ENCODE measurements at places on chromosomes 16 and 17.

GRCh38 chr17:8656693-8657092, 26.2 kb upstream of the MYH10 start:
- DNase-seq = no peak

DNA sequence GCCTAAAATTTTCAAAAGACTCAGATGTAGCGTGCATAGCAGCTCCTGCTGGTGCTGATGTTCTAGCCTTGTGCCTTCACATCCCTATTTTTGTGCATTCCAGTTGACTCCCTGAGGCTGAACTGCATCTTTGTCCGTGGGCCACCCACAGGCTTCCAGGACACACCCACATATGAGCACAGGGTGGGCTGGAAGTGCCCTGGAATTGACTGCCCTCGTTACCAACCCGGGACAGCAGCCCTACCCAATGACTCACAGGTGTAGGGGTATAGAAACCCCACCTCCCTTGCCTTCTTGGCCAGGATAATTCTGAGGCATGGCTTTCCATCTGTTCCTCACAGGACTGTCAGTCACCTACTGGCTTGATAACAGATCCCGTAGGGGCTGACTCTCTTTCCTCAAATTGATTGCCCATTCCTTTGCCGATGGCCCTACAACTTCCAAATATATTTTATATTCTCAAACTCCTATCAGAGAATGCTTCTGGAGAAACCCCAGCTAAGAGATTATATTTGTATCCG, 65.9 kb upstream of the CDH13 start:
- DNase-seq = no peak

- no peak for DNase-seq
Observed at GRCh38 chr16:46982335-46982734, 8.9 kb upstream of the DNAJA2 start.

GRCh38 chr17:48628649-48629410, 2.7 kb upstream of the HOXB9 start:
- no peak for DNase-seq

- peak; percentile 21 for DNase-seq
Observed at GRCh38 chr17:17494870-17495535, 1.2 kb downstream of the RASD1 start.

GRCh38 chr16:1366712-1367299, 15.1 kb downstream of the GNPTG start:
- no peak for DNase-seq

DNA sequence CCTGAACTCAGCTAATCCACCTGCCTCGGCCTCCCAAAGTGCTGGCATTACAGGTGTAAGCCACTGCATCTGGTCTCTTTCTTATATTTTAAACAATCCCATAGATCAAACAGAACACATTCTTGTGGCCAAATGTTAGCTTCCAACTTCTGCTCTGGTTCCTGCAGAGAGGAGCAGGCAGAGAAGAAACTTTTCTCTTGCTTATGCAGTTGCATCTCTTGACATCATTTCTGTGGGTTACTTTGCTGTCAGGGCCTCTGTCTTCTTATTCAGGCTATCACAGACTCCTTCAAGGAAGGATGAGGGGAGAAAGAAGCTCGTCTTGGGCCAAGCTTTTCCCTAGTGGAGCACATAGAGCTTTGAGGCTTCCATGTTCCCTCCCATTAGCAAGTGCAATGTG, 7.8 kb downstream of the HSD17B2 start:
- no peak for DNase-seq

DNA sequence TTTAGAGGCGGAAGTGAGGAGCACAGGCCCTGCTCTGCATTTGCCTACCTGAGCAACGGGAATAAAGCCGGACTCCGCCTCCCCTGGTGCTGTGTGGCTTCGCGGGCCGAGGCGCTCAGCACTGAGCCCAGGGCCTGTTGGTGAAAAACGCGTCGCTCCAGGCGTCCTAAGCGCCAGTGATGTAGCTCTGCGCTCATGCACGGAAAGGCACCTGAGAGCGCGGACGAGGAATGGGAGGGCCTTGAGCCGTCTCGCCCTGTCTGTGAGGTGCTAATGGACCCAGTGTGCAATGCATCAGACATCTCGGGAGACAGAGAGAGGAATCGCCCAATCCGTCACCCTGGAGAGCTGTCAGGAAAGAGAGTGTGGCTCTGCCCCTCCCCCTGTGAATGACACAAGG, 17.2 kb upstream of the ATP2A3 start:
- no peak for DNase-seq

DNA sequence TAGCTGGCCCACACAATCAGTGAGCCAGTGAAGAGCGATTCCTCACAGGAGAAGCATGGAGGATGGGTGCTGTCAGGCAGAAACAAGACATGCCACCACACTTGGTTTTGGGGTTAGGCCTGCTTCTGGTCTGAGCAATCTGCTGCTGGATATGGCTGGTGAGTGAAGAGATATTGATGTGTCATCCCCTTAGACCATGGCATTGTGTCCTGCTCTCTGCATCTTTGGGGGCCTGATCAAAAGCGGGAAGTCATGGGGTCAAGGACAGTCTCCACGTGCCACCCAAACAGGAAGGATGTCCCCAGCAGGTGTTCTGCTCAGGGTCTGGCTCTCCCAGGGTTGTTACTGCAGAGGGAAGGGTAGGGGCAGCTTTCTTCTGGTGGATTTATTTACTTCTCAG, 140.7 kb downstream of the PRKCB start:
- DNase-seq = no peak

GRCh38 chr16:67790071-67790470, 16.3 kb downstream of the RANBP10 start:
- DNase-seq = no peak

DNA sequence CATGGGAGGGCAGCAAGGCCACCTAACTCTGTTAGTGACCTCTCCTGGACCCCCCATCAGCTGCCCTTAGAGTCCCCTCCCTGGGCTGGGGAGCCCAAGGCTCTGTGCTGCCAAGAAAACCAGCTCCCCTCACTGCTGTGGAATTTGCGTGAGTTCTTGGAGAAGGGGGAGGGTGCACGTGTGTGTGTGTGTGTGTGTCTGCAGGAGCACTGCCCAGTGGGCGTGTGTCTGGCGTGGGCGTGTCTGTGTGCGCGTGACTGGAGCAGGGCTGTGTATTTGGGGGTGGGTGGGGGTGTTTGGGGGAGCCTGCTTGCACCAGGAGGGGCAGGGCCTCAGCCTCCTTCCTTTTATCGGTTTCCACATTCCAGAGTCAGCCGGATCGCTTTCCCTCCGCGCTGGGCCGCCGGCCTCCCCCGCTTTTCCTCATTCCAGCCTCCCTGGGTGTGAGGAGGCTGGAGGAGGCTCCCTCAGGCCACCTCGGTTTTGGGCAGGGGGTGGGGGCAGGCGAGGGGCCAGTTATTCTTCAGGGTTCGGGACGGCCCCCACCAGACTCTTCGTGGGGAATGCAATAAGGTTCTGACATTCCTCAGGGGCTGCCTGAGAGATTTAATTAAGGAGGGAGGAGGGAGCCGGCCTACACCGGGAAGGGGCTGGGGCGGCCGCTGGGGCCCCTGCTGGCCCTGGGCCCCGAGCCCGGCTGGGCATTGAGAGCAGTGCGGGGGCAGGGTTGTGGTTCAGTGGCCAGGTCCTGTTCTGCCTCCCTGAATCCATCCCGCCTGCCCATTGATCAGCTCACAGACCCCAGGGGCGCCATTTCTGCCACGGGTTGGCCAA, 2.5 kb downstream of the VASN start:
- DNase-seq = no peak

DNA sequence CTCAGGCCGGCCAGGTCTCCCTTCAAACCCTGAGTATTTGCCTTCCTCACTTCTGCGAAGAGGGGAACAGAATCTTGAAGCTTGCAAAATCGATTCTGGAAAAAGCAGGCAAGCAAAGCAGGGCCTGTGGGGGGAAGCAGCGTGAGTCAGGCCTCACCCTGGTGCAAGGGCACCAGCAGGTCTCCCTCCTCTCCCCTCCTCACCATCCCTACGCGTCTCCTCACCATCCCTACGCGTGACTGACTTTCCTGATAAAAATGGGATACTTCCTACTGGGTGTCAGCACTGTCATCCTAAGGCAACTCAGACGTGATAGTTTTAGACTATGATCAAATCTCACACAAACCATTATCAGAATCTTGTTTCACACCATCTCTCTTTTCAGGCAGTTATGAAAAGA, 12.1 kb downstream of the CMTM3 start:
- DNase-seq = no peak

DNA sequence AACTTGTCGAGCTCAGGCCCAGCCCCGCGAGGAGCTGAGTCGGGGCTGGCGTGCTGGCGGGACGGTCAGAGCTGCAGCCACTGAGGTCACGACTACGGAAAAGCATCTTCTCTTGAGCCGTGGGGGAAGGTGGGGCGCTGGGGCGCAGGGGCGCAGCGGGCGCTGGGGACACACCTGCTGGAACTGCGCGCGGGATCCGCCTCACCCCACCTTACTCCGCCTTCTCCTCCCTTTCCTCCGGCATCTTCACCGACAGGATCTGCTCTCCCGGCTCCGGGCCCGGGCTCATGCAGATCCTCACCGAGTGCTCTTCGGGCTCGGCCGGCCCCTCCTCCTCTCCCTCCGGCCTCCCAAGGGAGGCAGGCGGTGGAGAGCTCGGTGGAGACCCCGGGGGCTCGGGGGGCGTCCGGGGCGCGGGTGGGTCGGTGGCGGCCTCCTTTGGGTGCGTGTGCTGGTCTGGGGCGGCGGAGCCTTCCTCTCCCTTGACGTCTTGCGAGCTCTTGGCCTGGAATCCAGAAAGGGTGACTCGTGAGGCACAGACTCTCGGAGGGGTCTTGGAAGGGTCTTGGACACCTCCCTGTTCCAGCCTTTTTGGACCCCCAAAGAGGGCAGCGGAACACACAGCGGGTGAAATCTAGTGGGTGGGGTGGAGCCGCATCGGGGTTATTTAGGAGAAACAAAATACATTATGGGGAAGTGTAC, 81.8 kb upstream of the KIFC3 start:
- DNase-seq = no peak

GRCh38 chr16:81996664-81997509, 14.4 kb downstream of the SDR42E1 start:
- no peak for DNase-seq

GRCh38 chr16:83215406-83216001, 588.7 kb downstream of the CDH13 start:
- DNase-seq = peak; percentile 15

- DNase-seq = no peak
Observed at GRCh38 chr16:53484542-53484941, 18.5 kb downstream of the AKTIP start.

DNA sequence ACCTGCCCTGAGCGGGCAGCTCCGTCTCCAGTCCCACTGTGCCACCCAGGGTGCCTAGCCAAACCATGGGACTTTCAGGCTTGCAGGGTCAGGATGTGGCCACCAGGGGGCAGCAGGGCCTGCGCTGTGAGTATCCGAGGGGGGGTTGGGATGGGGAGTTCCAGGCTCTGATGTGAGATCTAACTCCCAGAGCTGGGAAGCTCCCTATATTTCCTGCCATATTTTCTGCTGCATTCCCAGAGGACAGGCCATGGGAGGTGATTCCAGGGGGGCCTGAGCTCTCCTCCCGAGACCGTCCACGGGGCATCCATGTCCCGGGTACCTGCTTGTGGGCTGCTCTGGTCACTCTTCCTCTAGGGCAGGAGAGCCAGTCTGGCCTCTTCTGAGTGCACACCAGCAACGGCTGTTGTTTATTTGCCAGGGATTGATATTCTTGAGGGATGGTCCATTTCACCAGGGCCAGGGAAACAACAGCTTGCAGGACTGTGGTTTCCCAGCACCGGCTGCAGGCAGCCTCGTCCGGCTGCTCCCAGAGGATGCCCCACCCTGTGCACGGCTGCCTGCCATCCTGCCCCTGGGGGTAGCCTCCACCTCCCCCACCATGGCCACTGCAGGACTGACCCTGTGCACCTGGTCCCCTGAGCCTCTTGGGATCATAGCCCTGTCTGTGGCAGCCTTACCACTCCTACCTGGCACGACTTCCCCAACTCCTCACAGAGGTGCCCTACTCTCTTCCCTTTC, 1.2 kb downstream of the GPR142 start:
- DNase-seq = peak; percentile 81

DNA sequence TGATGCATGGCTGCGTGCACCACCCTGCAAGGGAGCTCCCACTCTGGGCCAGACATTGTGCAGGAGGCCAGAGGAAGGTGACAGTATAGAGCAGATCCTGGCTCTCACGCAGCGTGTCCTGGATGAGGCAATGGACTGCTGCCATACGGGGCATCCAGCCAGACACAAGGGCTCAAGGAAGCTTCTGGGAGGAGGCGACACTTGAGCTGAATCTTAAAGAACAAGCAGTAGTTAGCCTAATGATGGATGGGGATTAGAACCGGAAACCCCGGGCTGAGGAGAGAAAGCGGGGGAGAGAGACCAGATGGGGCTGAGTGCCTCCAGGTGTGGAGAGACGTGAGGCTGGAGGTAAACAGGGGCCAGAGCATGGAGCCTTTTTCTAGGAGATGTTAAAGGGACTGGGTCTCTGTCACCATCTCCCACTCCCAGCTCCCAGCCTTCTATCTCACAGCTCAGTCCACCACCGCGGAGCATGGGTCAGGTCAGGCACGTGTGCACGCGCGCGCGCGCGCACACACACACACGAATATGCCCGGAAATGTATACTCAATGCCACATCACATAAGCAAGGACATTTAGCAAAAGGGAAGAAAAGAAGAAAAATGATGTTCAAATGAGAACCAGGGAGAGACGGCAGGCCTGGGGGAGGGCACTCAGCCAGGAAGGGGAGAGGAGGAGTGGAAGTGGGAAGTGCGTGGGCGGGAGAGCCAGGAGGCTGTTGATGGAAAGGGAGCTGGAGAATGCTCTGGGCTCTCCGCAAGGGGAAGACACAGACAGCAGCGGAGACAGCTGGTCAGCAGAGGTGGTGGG, 46.3 kb downstream of the CCDC42 start:
- no peak for DNase-seq

DNA sequence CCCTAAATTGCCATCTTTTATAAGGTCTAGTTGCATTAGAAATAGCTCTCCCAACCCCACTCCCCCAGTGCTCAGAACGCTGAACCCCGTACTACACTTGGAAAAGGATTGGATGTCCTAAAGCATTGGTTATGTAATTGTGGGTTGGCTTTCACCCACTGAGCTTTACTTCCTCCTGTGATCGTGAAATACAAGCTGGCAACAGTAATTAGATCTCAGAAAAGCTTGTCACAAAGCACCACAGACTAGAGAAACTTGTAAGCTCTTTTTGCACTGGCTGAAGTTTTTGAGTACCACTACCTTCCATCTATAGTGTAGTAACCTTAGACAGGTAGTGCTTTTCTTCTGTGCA, 54.4 kb downstream of the SIAH1 start:
- DNase-seq = no peak

- DNase-seq = peak; percentile 23
Observed at GRCh38 chr17:82097184-82097918, 685 bp downstream of the FASN start.
